Upper lobe of left lung (tissue), 6 donors: ENCODE measurements at places on chromosomes 12 and 14. TPM values are rescaled to one million over a fixed set of nuclear protein-coding genes. Genes with fewer than 3 reads are reported as not detected.
A peak's percentile ranks its signal among the peaks of the same experiment; 100 is the strongest.

DNA sequence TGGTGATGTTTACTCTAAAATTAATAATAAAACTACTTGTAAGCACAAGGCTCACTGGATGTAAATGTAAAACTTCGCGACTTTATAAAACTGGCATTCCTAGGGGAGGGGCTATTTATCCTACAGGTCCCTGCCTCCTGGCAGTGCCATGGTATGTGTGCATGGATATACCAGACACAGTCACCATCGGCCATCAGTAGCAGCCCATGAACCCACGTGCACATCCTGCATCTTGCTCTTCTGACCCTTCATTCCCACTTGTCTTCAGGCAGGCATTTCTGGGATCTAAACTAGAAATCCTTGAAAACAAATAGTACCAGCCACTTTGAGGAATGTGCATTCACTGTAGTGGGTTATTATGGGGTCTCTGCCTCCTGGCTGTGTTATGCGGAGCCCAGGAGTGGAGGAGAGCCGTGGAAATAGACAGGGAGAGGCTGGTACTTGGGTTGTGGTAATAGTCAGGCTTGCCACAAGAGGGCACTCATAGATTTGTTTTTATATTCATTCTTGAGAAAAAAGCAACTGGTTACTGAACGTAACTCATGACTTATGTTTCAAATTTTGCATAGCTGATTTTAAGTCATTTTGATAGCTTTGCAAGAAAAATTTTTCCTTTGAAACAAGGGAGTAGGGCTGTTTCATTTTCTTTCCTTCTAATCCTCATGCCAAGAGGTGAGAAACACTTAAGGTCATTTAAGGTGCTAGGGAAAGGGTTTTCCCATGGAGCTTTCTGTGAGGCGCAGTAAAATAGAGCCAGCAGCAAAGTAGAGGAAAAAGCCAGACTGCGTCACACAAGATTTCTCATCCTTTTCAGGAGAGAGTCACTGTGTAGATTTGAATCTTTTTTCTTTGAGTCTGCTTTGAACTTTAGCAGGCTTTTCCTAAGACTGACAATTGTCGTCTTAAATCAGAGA, 17.4 kb upstream of the GALNT16 start:
- H3K27ac ChIP-seq: no peak overlapping the region
- peaks cover 25% of the 10 kb centered on the region for H3K36me3 ChIP-seq
- H3K4me1 ChIP-seq: no peaks in the 10 kb centered on the region
- no peak for DNase-seq

The DPY19L2 gene
- 3.3 TPM for total RNA-seq

DNA sequence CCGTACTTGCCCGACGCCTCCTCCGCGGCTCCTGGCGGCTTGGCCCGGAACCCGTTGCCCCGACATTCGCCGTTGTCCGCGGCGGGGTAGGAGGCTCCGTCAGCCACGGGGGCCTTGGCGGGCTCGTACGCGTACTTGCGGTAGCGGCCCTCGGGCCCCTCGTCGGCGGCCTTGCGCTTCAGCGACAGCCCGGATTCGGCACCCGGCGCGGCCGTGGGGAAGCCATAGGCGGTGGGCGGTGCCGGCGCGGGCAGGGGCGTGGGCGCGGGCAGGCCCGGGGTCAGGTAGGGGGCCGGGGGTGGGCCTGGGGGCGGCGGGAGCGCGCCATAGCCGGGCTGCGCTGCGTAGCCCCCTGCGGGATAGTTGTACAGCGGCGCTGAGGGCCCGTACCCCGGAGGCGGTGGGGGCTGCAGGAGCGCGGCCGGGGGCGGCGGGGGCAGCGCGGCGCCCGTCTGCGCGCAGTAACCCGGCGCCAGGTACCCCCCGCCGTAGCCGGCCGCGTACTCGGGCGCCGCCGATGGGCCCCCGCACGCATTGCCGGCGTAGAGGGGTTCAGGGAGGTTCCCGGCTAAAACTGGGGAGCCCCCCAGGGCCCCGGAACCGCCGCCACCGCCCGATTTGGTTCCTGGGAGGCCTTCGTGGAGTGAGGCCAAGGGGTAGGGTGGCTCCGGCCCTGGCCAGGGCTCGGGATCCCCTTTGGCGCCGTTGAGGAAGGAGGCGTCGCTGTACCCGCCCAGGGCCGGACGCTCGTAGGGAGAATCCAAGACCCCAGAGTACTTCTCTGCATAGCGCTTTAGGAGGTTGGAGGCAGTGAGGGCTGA, 26.9 kb downstream of the FIGNL2 start:
- no peaks in the 10 kb centered on the region for H3K36me3 ChIP-seq
- peak overlapping the region; percentile 66 for H3K27ac ChIP-seq
- peaks cover 18% of the 10 kb centered on the region for H3K27me3 ChIP-seq
- peak overlapping the region; percentile 40 for H3K4me3 ChIP-seq

DNA sequence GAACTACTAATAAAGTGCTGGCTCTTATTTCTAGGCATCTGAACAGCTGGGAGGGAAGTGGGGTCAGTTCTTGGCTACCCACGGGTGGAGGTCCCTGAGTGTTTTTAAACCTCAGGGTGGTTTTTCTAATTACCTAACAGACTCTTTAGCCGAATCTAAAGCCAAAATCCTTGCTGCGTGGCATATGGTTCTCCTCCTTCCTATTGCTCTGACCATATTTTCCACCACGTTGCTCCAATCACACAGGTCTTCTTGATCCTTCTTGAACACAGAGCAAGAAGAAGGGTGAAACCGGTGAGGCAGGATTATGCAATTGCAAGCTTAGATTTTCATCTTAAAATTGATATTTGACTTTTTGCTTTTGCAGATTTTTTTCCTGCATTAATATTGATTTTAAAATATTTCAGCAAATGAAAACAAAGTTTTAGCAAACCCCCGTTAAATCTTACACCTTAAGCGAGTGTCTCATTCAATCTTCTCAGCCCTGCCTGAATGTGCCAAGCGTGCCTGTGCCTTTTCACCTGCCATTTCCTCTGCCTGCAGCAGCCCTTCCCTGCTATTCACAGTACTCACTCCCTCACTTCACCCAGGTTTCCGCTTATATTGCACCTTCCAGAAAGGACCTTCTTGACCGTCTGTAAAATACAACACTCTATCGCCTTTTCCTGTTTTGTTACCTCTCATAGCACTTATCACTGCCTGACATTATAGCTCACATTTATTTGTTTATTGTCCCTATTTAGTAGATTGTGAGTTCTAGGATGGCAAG, 506.0 kb downstream of the DIO2 start:
- DNase-seq: no peak
- H3K36me3 ChIP-seq: no peaks in the 10 kb centered on the region
- no peaks in the 10 kb centered on the region for H3K4me1 ChIP-seq
- no peak overlapping the region for H3K27ac ChIP-seq

DNA sequence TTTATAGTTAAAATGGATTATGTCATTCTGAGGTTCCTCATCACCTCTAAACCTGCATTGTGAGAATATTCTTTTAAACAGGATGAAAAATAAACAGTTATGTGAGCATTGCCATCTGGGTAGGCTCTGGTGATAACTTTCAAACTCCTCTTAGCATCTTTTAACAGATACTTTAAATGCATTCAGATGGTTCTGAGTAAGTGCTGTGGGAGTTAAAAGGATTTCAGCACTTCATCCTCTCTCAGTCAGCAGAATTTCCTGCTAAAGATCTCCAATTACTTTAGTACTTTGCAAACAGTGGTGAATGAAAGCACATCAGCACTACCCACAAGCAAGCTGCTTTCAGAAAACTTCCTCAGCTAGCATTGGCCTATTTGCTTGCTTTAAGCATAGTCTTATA, 59.3 kb upstream of the TMTC1 start:
- DNase-seq: no peak
- no peaks in the 10 kb centered on the region for H3K27me3 ChIP-seq
- H3K36me3 ChIP-seq: no peaks in the 10 kb centered on the region
- no peaks in the 10 kb centered on the region for H3K4me1 ChIP-seq

The CFAP251 gene
- total RNA-seq: 37.7 TPM

- no peak overlapping the region for H3K4me3 ChIP-seq
- DNase-seq: no peak
- H3K36me3 ChIP-seq: no peaks in the 10 kb centered on the region
- H3K27ac ChIP-seq: no peak overlapping the region
- H3K27me3 ChIP-seq: no peaks in the 10 kb centered on the region
- no peaks in the 10 kb centered on the region for H3K4me1 ChIP-seq
Measured at GRCh38 chr12:9334041-9334692, 126.0 kb upstream of the PZP start.

The SPIC gene
- total RNA-seq: not detected

The NTF3 gene
- total RNA-seq: not detected

The FOXG1 gene
- total RNA-seq: not detected

DNA sequence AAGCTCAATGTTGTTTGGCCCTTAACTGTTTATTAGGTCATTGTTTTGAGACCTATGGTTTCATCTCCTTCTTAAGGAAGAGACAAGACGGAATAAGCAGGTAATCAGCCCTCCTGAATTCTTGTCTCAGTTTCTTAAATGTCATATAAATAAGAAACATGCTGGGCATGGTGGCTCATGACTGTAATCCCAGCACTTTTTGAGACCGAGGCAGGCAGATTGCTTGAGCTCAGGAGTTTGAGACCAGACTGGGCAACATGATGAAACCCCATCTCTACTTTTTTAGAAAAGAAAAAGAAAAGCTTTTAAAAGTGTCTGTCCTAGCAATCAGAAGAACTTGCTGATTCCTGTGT, 5.1 kb downstream of the MTRFR start:
- peak overlapping the region; percentile 71 for H3K27ac ChIP-seq
- H3K4me3 ChIP-seq: no peak overlapping the region
- H3K4me1 ChIP-seq: peaks cover 57% of the 10 kb centered on the region

- no peaks in the 10 kb centered on the region for H3K36me3 ChIP-seq
- H3K4me1 ChIP-seq: no peaks in the 10 kb centered on the region
- DNase-seq: no peak
- H3K27me3 ChIP-seq: no peaks in the 10 kb centered on the region
- no peak overlapping the region for H3K27ac ChIP-seq
Measured at GRCh38 chr12:107557026-107557425, 128.6 kb upstream of the PWP1 start.

GRCh38 chr12:68445824-68446223, 113.7 kb upstream of the MDM1 start:
- H3K36me3 ChIP-seq: no peaks in the 10 kb centered on the region
- no peak for DNase-seq
- no peak overlapping the region for H3K4me3 ChIP-seq
- H3K27me3 ChIP-seq: no peaks in the 10 kb centered on the region

- DNase-seq: no peak
- no peaks in the 10 kb centered on the region for H3K27me3 ChIP-seq
- H3K36me3 ChIP-seq: no peaks in the 10 kb centered on the region
- H3K4me3 ChIP-seq: no peak overlapping the region
Measured at GRCh38 chr14:93535537-93535936, 104.8 kb downstream of the UNC79 start.

GRCh38 chr14:69214393-69214792, 23.1 kb downstream of the EXD2 start:
- H3K27ac ChIP-seq: no peak overlapping the region
- H3K36me3 ChIP-seq: peaks cover 3% of the 10 kb centered on the region
- H3K27me3 ChIP-seq: no peaks in the 10 kb centered on the region
- no peak for DNase-seq
- H3K4me3 ChIP-seq: no peak overlapping the region

The TAC3 gene
- not detected for total RNA-seq
